ENCODE measurements at places on chromosomes 11 and 22.

DNA sequence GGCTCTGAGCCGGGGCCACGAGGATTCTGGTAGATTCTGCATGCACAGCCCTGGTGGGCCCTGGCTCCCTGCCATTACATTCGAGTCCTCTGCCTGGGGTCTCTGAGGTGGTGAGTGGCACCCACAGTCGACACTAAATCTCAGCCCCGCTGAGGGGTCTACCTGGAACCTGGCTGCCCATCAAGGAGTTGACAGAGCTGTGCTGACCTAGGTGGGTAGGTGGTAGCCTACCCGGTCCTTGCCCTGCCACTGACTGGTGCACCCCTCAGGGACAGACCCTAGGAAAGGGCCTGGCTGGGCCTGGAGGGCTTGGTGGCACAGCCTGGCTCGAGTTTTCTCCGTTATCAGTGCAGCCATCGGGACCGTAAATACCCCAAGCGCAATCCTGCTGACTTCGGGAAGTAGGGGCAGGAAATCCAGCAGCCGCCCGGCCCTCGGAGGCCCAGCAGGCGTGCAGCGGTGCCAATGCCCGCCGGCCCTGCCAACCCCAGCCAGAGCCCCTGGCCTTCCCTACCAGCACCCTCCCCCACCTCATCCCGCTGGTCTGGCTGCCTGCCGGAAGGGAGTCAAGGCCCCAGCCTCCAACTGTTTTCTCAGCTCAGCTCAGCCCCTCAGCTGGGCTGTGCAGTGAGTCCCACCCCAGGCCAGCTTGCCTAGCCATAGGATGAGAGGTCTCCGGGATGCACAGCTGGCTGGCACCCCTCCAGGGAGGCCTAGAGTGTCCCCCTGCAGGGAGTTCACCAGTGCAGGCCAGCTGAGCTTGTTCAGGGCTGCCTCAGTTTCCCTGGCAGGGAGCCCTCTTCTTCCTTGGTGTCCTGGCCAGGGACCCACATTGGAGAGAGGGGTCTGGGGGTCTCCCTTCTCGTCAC is 80.4 kb upstream of the KCNQ1OT1 start:
- DNase-seq, result no peak

DNA sequence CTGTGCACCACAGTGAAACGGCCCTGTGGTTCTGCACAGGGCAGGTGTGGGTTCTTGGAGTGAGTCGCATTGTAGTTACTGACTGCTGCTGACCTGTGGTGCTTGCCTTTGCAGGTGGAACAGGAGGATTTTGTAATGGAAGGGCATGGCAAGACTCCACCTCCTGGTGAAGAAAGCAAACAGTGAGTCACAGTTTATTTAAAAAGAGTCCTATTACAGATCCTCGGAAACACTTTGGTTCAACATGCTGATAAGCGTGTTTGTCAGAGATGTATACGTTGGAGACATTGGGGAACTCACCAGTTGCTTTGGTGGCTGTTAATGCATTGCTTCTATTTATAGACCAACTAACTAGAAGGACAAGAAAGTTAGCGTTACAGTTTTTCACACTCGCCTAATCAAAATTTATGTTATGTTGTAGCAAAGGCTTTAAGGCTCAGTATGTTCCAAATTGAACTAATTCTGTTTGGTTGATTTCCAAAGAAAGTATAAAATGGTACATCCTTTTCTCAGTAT is 21.7 kb upstream of the TNRC6B start:
- no peak for DNase-seq

DNA sequence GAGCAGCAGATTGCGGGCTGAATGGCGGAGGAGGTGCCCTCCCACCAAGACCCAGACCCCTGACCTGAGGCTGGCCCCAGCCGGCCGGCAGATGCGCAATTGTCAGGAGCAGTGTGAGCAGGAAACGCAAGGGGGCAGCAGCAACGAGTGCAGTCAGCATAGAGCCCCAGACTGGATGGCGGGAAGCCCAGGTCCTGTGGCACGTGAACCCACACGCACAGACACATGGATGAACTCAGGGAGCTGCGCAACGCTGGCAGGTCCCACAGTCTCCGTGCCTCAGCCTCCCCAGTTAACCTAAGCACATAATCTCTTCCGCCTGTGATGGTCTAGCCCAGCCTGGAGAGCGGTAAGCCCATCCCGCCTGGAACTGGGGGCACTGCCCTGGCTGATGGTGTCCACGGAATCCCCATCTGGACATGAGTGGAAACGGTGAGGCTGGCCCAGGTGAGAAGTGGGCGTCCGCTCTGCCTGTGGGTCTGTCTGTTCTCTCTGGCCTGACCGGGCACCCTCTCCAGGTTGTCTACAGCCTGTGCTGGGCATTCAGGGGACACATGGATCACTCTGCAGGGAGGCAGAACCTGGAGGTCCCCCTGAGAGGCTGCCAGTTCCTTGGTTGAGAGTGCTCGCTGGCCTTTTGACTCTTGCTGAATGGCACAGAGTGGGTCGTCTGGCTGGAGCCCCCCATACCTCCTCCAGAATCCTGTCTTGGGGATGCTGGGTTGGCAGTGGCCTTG is 626 bp upstream of the TBX10 start:
- no peak for DNase-seq

DNA sequence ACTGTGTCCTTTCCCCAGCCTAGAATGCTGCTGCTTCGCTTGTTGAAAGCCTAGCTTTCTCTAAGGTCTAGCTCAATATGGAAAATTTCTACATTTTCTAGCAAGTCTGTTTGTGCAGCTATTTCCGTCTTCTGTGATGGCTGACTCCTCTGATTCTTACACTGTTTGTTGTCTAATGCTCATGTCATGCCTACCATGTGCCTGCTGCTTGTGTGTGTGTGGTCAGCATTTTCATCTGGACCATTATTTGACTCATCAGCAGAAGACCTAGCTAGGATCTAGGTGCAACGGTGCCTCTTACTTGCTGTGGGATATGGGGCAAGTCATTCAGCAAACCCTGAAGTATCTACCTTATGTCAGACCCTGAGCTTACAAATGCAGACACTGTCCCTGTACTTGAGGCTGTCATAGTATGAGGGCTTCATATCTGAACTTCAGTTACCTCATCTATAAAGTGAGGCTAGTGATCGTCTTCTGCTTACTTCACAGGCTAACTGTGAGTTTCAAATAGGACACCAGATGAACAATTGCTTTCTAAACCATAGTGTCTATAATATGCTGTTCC is 86.5 kb upstream of the MYO18B start:
- no peak for DNase-seq

DNA sequence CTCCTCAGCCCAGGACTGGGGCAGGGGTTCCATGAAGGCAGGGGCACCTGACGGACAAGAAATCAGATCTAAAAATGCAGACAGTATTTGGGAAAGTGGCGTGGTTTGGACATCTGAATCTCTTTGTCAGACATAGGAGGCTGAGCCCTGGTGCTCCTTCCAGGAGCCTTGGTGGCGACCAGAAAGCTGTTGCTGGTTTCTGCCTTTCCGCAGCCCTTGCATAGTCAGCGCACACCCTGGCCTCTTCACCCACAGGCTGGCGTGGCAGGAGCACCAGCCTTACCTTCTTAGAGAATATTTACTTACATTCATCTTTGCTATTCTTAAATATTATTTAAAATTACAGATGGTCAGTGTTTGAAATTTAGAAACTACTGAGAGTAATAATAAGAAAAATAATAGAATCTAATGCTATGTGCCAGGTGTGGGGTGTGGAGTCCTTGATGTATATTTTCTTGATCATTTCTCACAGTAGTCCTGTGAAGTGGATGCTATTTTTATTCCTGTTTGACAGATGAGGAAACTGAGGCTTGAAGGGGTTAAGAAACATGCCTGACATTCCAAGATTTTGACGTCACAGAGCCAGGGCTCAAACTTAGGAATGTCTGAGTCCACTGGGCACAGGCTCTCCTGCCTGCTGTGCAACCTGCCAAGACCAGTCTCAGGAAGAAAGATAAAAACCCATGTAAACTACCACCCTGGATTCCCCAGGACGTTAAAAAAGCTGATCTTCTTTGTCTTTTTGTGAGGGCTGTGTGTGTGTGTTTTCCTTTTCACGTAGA is 51.6 kb downstream of the TBC1D22A start:
- DNase-seq, result no peak

- DNase-seq, result no peak
Measured at GRCh38 chr22:22881116-22882000, 6.3 kb upstream of the IGLL5 start.

DNA sequence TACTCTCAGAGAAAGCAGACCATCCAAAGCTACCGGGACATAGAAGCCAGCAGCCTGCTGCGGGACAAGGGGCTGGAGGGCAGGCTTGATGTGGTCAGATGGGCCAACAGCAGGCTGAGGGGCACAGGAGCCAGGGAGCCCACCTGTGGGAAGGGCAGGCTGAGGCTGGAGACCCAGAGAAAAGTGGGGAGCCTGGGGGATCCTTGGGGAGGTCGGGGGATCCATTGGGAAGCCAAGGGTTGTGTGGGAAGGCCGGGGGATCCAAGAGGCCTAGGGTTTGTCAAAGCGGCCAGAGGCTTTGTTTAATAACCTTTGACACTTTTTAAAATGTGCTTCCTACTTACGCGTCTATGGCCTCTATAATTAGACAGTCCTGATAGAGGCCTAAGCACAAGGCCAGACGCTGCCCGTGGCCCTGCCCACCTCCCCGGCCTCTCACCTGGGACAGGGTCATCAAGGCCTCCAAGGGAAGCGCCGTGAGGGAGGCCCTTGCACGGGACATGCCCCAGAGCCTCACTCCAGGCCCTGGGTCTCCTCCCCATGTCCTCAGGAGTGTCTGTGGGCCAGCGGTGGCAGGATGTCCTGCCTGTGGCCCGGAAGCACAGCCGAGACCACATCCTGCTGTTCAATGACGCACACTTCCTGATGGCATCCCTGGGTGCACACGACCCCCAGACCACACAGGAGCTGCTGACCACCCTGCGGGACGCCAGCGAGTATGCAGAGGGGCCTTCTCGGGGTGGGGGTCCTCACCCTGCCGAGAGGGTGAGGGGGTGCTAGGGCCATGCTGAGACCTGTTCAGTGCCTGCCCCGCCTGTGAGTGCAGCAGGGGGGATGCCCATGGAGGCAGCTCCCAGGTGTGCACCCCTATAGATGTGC is 8.6 kb upstream of the GTSE1 start:
- no peak for DNase-seq

DNA sequence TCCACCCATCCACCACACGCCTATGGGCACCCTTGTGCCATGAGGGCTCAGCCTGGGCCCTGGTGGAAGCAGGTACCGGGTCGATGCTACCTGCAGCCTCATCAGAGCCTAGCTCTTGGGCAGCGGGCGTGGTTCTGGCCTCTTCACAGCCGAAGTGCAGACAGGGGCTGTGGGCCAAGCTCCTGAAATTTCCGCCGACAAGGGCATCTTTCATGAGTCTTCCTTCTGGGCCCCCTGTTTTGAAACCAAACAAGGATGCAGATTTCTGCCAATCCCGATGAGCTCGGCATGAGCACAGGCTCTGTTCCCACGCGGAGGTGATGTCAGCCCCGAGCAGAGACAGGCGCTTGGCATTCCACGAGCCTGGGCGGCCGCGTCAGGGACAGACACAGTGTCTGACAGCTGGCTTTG is 22.6 kb upstream of the MGAT3 start:
- no peak for DNase-seq

DNA sequence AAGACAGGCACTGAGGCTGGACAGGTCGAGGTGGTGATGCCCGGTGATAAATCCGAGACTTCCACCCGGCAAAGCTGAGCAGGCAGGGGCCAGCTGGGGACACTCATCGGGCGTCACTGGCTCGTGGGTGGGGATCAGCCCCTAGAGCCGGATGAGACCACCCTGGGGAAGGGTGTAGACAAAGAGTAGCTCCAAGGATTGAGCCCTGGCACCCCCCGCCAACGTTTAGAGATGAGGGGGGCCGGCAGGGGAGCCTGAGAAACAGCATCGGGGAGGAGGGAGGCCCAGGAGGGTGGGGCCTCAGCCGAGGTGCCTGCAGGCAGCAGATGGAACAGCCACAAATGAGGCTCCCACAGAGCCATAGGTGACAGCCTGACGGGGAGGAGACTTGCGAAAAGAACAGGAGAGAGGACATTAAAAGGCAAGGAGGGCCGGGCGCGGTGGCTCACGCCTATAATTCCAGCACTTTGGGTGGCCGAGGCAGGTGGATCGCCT is 27.4 kb upstream of the CBX7 start:
- DNase-seq, result no peak

GRCh38 chr11:31651822-31652221 is 142.3 kb downstream of the ELP4 start:
- DNase-seq, result no peak

GRCh38 chr22:45976254-45977002 is 534 bp downstream of the WNT7B start:
- no peak for DNase-seq

DNA sequence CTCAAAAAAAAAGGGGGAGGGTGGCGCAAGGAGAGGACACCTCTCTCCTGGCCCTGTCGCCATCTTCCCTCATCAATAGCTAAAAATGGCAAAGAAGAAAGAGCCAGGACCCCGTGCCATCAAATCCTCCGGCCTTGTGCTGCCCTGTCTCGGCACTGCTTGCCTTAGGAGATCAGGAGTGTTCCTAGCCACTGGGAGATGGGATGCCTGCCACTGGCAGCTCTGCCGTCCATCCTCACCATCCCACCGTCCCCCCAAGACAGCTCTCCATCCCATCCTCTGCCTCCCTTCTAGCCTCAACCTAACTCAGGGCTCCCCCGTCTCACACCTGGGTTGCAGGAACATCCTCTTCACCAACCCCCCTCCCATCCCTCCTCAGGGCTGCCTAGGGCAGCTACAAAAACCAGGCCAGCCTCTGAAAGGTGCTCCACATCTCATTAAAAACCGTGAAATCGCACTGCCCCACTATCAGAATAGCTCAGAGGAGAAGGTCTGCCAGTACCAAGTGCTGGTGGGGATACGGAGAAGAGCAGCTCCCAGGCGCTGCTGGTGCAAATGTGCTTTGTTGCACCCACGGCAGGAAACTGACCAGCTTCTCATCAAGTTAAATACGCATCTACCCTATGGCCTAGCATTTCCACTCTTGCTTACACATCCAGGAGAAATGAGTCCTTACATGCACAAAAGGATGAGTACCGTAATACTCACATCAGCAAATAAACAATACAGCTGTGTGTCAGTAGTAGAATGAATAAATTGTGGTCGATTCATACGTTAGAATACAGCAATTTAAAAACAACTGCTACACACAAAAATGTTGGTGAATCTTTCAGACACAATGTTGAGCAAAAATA is 31.7 kb upstream of the GCAT start:
- DNase-seq, result no peak

DNA sequence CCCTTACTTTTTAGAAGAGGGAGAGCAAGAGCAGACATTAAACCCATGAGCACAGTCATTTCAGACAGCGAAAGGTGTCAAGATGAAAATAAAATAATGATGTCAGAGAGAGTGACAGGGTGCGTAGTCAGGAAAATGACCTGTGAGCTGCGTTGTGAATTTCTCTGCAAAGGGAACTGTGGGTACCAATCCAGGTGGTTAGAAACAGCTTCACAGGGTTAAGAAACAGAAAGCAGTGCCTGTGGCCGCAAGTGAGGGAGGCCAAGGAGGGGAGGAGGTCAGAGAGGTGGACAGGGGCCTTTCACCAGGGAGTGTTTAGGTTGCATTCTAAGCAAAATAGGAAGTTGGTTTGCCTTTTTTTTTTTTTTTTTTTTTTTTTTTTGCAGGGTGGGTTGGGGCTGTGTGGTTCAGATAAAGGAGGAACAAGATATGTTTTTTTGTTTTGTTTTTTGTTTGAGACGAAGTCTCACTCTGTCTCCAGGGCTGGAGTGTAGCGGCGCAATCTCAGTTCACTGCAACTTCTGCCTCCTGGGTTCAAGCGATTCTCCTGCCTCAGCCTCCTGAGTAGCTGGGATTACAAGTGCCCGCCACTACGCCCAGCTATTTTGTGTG is 7.9 kb downstream of the TIGD3 start:
- no peak for DNase-seq

All from AG04449 (cell line).